Activated CD4-positive, alpha-beta T cell treated with anti-CD3 and anti-CD28 coated beads for 1 hour (primary cell): ENCODE measurements at places on chromosomes 6 and 20.

GRCh38 chr20:58143531-58143930 lies 84.9 kb downstream of the ANKRD60 start:
- no peak for DNase-seq

DNA sequence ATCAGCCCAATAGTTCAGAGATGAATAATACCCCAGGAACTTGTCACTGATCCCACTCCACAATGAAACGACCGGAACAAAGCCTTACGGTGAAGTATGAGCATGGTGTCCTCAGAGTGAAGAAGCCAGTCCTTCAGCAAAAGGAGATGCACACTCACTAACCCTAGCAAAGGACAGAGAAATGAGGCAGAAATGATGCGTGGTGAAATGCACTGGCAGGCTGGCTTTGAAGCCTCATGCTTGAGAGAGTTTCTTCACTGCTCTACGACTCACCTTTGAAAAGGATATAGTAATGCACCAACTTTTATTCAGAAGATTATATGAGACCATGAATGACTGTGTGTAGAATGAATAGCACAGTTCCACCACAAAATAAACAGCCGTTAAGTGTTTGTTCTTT lies 74.8 kb downstream of the PHACTR1 start:
- no peak for DNase-seq

DNA sequence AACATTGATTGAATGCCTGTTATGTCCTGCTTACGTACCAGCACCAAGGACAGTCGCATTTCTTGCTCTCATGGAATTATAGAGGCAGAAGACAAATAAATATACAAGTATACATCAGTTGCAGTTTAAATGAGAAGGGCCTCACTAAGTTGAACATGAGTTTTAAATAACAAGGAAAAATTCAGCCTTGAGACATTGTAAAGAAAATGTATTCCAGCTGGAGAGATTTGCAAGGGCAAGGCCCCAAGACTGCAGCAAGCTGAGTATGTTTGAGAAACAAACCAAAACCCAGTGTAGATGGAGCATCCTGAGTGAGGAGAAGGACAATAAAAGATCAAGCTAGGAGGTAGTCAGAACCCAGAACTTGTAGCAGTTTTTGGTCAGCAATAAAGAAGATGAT lies 123.2 kb upstream of the BMP5 start:
- DNase-seq: no peak

GRCh38 chr6:74057326-74057725 lies 361.3 kb downstream of the CD109 start:
- no peak for DNase-seq

- DNase-seq: no peak
Measured at GRCh38 chr6:148747145-148747470, 278 bp downstream of the UST start.

DNA sequence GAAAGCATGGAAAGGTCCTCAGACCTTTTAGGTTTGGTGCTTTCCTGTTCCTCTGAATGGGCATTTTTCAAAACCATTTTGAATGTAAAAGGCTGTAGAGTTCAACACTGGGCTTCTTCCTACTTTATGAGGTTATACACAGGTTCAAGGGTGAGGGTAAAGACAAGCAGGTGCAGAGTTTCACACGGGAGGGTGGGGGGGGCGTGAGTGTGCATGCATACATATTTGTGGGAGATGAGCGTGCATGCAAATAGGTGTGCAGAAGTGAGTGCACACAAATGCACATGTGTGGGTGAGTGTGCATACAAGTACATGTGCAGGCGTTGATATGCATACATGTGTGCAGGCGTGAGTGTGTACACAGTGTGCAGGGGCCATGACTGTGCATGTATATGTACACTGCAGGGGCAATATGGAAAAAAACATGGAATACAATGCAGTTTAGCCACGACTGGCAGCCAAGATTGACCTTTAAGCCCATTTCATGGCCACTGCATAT lies 183.1 kb downstream of the GMPR start:
- DNase-seq: no peak

DNA sequence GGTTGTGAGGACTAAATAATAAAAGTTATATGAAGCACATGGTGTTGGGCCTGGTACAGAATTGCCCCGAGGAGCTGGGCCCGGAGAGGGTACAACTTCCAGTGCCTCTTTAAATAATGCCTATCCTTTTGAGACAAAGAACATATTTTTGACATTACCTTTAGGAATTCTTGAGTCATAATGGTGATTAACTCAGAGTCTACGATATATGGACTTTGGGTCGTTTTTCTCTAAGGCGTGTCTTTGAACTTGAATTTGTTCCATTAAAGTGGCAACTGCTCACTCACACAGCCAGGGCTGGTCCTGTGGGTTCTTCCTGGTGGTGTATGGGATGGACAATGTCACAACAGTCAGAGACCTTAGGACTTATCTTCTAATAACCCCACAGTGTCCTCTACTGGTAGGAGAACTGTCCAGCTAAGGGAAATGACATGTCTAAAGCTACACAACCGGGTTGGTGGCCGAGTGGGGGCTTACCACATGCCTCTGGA lies 106.5 kb downstream of the CDC5L start:
- no peak for DNase-seq

DNA sequence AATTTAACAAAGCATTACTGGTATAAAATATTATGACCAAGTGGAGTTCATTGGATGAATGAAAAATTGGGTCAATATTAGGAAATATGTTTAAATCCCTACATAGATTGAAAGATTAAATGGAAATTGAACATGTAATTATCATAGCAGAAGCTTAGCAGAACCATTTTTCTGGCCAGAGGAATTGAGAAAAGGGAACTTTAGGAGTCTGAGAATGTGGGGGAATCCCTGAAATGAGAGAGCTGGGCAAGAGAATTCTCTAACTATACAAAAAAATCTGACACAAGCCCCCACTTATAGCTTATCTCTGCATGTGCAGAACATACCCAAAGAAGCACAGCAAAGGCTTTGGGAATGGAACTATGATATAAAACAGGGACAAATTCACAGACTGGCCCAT lies 67.4 kb upstream of the ARHGAP18 start:
- no peak for DNase-seq

GRCh38 chr20:58875111-58875510 lies 22.6 kb downstream of the GNAS start:
- no peak for DNase-seq

DNA sequence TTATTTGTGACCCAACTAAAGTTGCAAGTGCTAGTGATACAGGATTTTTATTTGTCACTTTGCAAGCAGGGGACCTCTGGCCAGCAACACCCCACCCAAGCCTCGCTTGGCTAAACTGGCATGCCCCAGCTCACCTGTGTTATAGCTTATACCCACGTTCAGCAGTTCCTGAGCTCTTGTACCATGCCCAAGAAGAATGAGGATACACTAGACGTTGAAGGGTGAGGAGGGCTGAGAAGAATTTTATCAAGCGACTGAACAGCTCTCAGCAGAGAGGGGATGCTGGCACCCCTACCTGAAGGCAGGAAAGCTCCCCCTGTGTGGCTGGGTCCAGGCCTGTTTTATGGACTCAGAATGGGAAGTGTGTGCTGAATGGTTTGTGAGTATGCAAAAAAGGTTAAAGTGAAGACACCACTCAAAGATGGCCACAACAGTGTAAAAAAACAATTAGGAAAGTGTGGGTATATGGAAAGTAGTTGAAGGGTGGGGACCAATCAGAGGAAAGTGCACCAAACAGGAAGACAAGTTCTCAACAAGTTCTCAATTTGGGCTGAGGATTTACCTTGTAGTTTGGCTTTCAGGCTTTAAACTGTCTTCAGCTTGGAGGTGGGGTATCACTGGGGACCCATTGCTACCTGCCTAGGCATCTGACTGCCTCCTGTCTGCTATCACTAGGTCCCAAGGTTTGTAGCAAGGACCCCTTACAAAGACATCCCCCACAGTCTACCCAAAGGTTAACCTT lies 15.0 kb downstream of the BTN2A1 start:
- no peak for DNase-seq

DNA sequence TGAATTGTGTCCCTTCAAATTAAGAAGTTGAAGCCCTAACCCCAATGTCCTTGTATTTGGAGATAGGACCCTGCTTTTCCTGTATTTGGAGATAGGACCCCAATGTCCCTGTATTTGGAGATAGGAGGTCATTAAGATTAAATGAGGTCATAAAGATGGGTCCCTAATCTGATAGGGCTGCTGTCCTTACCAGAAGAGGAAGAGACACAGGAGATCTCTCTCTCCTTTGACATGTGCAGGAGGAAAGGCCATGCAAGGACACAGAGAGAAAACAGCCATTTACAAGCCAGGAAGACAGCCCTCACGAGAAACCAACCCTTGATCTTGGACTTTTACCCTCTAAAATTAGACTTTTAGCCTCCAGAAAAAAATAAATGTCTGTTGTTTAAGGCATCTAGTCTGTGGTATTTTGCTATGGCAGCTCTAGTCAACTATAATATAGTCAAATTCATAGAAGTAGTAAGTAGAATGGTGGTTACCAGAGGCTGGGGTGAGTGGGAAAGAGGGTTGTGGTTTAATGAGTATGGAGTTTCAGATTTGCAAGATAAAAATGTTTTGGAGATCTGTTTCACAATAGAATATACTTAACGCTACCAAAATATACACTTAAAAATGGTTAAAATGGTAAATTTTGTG lies 59.3 kb downstream of the UBE3D start:
- no peak for DNase-seq

DNA sequence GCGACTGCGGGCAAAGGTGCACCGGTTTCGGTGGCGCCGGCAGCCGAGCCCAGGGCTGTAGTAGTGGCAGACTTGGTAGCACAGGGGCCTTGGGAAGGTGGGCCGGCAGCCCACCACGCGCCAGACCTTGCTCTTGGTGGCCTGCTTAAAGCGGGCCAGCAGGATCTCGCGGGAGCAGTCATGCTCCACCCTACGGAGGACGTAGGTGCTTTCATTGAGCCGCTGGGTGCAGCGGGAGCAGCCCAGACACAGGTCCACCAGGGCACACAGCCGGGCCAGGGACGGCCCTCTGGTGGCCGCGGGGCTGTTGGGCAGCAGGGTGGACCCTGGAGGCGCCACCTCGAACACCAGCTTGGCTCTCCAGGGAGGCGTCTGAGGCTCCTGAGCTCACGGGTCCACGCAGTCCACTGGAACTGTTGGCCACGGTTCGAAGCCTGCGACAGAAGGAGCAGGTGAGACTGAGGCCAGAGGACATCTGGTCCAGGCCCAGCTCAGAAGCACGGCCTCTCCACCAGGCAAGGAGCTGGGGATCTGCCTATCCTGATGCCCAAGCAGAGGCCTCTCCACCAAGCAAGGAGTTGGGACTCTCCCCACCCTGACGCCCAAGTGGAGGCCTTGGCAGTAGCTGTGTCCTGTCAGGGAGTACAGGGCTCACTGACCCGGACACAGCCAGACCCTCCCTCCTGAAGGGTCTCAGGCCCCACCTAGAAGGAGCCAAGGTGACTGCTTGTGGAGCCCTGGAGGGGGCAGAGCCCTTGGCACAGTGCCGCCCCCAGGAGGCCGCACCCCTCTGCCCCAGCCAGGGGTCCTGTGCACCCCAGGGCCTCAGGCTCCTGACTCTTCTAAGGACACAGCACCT lies 1.0 kb downstream of the HELZ2 start:
- peak; percentile 15 for DNase-seq

GRCh38 chr20:43736588-43737158 lies 9.9 kb upstream of the GTSF1L start:
- DNase-seq: no peak

GRCh38 chr20:52405417-52405816 lies 213.8 kb upstream of the ZFP64 start:
- DNase-seq: no peak

DNA sequence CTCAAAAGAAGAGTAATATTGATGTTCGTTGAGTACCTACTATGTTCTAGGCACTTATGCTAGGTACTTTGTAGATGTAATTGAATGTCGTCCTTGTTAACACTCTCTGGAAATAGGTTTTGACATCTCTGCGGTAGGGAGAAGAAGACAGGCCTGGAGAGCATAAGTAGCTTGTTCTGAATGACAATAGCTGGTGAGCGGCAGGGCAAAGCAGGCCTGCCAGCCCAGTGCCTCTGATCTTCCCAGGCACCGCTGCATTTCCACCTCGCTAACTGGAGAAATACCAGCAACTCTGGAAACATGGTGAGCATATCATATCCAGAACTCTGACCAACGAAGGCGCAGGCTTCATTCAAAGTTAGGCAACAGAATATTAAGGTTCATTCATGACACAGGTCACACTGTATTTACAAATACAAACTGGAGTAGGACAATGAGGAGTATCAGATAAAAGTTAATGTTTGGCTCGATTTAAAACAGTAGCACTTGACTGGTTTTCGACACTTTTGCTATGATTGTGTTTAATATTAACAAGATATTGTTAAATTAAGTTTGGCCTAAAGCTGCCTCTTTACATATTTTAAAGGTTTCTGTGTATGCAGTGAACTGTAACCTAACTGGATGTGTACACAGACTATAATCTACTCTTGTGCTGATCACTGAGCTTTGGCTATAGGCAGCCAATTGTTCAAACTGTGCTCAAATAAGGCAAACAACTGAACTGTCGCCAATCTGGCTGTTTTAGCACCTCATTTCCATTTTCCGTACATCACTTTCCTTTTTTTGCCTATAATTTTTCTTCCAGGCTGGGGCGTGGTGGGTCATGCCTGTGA lies 54.1 kb downstream of the PPP1R3G start:
- DNase-seq: no peak

DNA sequence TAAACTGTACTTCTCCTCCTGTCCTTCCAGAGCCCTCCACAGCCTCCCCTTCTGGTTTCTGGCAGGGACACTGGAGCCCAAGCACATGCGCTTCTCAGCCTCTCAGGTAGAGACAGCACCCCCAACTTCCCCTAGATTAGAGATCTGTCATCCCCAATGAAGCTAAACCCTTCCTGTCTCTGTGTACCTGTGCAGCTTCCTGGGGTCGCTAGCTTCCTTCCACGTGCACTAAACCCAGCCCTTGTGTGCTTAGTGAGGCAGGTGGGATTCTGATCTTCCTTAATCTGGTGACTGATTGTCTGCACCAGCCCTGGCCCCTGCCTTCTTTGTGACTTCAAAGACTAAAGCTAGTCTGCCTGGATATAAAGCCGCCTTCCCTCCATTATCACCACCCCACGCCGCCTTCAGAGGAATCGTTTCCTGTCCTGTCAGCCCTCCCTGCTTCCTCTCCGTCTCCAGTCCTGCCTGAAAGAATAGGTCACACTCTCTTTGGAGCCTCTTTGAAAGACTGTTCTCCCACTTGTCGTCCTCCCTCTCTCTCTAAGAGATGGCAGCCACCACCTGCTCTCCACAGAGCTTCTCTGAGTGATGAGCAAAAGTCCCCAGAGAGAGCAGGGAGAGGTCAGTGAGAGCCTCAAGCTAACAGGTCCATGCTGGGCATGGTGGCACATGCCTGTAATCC lies 27.5 kb downstream of the CAPN11 start:
- no peak for DNase-seq

- DNase-seq: no peak
Measured at GRCh38 chr6:118506071-118506638, 41.9 kb upstream of the PLN start.

GRCh38 chr6:163419413-163420288 lies 5.1 kb downstream of the QKI start:
- no peak for DNase-seq

GRCh38 chr6:130781557-130781956 lies 45.6 kb upstream of the SMLR1 start:
- DNase-seq: no peak

GRCh38 chr6:5085648-5086293 lies 630 bp downstream of the PPP1R3G start:
- DNase-seq: no peak
